ENCODE measurements at places on chromosomes 3 and 15. TPM values are rescaled to one million over a fixed set of nuclear protein-coding genes. Genes with fewer than 3 reads are reported as not detected.

Gene HRG
- not detected for total RNA-seq

Gene CKMT1B
- total RNA-seq: 0.75 TPM

Gene SLC2A2
- not detected for total RNA-seq

Gene CHRNB4
- total RNA-seq: not detected

Gene DUOXA2
- not detected for total RNA-seq

Gene REC114
- total RNA-seq: 1.00 TPM

DNA sequence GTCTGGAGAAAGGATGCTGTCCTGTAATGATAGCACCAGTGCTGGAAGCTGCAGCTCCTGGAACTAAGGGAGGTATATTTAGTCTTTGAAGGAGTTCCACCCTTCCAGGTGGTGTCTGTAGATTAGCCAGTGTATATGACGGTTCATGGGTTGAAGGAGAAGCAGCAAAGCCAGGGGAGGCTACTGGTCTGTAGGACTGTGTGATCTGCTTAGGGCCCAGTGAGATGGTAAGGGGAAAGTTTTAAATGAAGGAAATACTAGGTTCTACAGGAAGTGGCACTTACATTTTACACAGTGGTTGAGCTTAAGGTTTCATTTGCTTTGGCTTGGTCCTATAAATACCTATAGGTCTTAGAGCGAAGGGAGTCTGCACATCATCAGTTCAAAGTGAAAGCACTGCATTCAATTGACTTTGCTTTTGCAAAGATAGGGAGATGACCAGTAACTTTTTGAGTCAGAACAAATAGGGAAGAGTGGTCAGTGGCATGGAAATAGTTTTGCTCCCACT lies 5.6 kb downstream of the SLC25A38 start:
- DNase-seq: no peak

GRCh38 chr15:60079210-60079609 lies 75.1 kb downstream of the FOXB1 start:
- no peak for DNase-seq

DNA sequence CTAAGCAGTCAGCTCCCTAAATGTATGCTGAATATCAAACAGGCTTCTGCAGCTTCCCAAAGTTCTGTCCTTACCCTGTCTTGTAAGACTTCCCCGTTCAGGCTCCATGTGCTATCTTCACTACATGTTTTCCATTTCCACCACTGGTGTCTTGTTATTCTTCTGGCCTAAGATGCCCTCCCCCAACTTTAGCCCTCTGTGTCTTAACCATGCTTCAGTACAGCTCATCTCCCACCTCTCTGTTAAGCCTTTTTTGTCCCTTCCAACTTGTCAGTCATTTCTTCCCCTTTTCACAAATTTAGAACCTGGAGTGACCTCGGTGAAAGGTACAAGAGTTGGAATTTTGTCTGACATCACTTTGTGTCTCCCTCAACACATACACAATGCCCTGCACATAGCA lies 151.7 kb upstream of the TBL1XR1 start:
- no peak for DNase-seq

DNA sequence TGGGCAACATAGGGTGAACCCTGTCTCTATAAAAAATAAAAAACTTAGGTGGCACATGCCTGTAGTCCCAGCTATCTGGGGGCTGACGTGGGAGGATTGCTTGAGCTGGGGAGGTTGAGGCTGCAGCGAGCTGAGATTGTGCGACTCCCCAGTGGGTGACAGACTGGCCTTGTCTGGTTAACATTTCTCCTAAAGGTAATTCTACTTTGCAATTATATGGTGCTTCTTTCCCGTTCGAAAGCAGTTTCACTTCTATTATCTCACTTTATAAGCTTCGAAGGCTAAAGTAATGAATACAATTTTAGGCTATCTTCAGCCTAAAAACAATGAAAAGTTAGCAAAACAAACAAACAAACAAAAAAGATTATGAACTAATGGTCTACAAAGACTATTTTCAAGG lies 35.3 kb downstream of the COMMD2 start:
- DNase-seq: no peak

- peak; percentile 61 for DNase-seq
Observed at GRCh38 chr3:16399473-16399872, 114.0 kb downstream of the RFTN1 start.

DNA sequence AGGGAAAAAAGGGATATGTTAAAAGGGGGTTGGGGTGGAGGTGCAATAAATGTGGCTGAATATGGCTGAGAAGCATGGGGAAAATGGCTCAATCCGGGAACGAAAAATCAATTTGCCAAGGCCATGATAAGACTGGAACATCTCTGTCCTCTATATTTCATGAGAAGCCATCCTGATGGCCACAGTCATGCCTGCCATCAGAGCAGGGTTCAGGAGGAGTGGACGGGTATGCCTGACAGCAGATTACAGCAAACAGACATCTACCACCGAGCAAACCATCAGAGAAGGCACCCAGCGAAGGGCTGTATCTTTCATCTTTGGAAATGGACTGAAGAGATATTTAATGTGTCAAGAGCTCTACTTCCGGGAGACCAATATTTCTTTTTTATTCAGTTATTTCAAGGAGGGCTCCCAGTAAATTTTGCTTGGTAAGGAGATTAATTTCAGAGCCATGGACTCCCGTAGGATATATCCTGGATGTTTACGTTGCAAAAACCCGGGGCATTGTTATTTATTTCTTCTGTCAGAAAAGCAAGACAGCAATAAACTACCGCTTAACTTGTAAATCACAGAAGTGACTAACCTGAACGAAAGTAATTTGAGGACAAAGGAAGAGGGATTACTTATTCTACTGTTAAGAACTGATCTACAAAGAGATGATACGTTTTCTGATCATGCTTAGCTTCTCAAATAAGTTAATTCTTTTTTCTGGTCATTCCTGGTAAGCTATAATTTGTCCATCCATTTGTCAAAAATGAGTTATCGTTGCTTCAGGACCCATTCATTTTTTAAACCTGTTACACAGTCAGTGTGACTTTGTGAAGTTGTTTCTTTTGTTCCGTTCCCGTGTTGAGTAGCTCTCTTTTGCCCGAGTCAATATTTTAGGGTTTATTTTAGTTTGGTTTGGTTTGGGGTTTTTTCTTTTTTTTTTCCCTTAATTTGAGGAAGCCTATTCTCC lies 80.6 kb upstream of the CHD2 start:
- DNase-seq: no peak

DNA sequence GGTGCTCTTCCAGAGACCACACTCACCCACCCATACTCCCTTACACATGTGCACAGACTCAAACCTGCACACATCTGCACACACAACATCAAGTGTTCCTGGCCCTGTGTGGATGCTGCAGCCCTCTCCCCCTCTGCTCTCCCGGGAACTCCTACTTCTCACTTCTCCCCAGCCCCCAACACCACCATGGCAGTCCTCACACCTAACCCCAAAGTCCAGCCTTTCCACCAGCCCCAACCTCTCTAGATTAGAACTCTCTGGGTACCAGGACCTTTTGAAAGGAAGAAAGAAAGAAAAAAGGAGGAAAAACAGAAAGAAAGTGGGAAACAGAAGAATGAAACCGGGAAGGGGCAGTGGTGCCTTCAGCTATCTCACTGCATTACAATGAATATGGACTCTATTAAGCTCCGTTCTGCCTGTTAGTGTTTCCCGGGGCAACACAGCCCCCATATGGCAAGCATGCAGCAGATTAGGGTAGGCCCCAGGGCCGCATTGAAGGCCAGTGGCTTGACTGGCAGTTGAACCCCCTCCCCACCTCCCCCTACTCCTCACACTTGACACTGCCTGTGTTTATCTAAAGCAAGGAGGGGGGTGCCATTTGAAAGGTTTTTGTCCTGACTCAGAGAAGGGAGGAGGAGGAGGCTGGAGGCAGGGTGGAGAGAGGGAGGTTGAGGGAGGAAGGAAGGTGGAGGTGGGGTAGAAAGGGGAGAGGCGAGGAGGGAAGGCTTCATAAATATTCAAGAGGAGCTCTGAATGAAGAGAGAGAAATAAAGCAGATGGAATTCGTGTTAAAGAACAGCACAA lies 30.1 kb downstream of the BOC start:
- DNase-seq: no peak

DNA sequence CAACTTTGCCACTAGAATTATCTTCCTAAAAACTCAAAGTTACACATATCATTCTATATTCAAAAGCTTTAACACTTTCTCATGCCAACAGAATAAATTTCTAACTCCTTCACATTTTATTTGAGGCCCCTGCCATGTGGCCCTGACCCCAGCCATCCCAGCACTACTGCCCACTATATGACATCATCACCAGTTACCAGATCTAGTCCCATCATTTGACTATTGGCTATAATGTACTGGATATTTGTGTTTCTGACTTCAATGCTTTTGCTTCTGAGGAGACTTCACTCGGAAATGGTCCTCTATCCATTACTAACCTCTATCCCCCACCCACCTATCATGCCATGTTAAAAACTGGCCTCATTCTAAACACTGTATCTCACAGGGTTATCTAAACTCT lies 23.6 kb downstream of the UBE3A start:
- no peak for DNase-seq

GRCh38 chr3:55858302-55858701 lies 371.2 kb upstream of the WNT5A start:
- DNase-seq: no peak

DNA sequence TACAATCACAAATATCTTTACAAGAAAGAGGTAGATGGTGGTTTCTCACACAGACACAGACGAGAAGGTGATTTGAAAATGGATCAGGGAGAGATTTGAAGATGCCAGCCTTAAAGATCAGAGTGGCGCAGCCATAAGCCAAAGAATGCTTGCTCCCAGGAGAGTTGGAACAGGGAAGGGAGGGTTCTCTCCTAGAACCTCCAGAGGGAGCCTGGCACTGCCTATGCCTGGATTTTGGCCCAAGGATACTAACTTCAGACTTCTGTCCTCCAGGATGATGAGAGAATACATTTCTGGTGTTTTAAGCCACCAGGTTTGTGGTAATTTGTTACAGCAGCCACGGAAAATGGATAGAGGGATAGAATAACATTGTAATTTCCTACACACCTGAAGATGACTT lies 279.1 kb downstream of the FAM43A start:
- DNase-seq: no peak

GRCh38 chr15:90529371-90530249 lies at the start of gene CRTC3:
Gene CRTC3, plus strand, starts transcription at chr15:90529923. Its CDS starts 149 bp downstream, at chr15:90530072.
- DNase-seq: peak; percentile 74

- DNase-seq: peak; percentile 86
Observed at GRCh38 chr15:40274350-40275274, 8.3 kb downstream of the ANKRD63 start.

DNA sequence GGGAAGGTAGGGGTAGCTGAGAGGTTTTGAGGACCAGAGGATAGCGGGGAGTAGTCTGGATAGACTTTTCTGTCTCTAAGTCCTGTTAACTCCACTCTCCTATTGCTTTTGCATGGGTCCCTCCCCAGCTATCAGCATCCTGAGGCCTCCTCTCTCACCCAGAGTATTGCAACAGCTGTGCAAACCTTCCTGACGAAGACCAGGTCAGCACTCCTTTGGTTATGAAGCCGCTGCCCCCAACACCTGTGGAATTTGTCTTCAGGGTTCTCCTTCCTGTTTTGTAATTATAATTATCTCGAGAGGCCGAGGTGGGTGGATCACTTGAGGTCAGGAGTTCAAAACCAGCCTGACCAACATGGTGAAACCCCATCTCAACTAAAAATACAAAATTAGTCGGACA lies 24.8 kb downstream of the TYRO3 start:
- DNase-seq: no peak

- no peak for DNase-seq
Observed at GRCh38 chr15:36599620-36600433, 20.4 kb downstream of the CDIN1 start.

GRCh38 chr15:58066042-58066867 lies 744 bp upstream of the ALDH1A2 start:
- peak; percentile 83 for DNase-seq

DNA sequence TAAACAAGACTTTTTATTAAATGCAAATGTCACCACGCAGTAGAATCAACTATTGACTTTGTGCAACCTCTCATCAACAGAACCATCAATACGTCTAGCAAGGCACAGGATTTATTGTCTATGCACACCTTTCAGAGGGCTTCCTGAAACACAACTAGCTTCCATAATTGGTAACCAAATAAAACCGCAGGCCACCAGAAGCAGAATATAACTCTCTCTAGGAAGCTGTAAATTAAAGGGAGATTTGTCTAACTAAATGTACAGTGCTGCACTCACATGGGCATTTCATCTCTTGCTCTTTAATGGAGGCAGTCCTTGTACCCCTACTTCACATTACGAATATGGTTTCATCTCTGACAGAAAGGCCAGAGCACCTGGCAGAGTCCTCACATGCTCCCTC lies 93.0 kb downstream of the FHIT start:
- DNase-seq: no peak

GRCh38 chr15:38427380-38427779 lies 26.5 kb upstream of the FAM98B start:
- DNase-seq: no peak

GRCh38 chr3:61669668-61670299 lies 108.4 kb downstream of the PTPRG start:
- DNase-seq: no peak

- DNase-seq: no peak
Observed at GRCh38 chr3:149564079-149564478, 89.6 kb downstream of the TM4SF4 start.

DNA sequence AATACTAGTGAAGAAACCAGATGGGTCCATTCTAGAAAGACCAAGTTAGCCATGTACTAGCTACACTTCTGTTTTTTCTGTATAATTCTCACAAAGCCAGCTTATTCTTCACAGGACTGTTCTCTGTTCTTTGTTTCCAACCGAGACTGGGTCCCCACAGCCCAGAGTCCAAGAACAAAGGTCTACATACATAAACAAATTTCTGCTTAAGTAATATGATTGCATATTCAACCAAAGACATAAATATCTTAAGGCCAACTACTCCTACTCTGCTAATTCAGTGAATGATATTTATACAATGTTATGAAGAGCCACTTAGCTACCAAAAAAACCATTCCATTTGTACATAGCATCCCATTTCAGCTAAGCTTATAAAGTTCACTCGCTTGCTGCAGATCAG lies 299.8 kb upstream of the CCDC54 start:
- DNase-seq: no peak

DNA sequence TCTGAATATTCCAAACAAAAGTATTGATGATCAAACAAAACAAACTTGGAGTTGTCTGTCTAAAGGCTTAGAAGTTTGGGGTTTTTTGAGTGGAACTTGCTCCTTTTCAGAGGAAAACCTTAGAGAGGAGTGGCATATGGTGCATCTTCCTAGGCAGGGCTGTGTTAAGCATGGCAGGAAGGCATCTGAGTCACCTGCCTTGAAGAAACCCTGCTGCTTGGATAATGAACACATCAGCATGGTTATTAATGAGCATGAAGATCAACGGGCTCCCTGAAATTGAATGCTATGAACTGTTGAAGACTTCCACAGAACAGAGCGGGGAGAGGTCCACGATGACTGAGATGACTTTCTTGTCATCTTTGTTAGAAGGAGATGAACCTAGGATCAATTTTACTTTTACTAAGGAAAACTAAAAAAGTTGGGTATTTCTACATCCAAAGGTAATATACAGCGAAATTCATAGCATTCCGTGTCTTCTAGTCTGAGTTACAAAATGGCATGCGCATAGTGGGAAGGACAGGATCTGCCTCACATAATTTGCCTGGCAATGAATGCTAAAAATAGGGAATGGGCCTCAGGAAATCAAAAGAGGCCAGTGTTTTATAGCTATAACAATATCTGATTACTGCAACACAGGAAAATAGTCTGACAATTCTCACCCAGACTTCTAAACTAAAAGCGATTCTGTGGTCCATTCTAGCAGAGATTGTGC lies 11.6 kb upstream of the TMED3 start:
- DNase-seq: no peak

GRCh38 chr3:183381179-183381578 lies 47.2 kb downstream of the MCF2L2 start:
- no peak for DNase-seq
